ENCODE measurements at places on chromosomes 1 and 21.

DNA sequence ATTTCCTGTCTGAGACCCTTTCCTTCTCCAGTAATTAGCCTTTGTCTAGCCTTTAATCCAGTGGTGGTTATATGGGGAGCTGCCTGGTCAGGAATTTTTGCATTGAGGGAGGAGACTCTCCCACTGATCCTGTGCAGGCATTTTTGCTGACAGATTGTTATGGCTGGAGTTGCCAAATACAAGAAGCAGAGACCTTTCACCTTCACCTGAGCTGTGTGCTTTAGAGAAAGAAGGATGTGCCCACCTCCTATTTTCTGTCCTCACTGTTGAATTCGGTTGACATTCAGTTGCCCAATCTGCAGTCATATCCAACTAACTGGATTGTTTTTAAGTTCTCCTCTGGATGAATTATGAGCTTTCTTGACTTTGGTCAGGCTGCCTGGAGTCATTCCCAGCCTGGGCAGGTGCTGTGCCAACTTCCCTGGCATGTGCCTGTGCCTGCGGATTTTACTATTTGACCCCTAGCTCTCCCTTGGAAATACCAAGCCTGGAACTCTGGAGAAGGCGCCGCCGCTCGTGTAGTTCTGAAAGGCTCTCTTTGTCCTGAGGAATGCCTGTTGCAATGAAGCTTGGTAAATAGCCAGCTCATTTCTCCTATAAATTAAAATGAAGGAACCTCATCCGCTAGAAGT lies 143.9 kb downstream of the NOS1AP start:
- no peak for DNase-seq

DNA sequence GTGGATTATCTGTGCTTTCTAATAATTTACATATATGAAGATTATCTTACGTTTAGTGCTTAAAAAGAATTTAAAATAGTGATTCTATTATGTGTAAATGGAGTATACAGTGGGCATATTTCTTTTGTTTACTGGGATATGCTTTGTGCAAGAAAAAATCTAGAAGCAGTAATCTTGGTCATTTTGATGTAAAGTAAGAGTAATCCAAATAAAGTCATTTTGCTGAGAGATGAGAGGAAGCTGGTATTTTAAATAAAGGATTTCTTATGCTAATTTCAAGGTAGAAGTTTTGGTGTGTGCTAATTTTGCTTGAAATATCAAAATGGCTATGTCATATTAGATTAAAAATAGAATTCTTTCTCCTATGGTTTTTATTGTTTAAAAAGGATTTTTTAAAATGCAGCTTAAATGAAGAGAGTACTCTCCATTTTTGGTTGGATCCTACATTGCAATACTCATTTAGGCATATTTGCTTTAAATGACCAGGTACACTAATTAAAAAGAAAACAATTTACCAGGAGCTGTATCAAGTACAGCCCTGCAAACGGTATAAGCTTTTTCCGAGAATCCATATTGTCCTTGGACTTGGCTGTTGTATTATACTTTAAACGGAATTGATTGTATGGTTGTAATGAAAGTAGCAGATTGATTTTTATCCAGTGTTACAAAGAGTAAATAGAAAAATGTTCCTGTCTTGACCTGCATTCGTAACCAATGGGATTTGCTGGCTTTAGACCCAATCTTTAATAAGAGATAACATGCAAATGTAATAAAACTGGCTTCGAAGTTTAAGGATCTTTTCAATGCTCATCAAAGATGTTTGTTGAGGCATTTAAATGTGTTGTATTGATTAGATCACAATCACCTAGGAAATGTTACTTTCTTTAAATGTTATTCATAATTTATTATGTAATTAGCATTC lies 574.7 kb downstream of the USP25 start:
- DNase-seq: no peak

GRCh38 chr1:3611170-3612019 lies at the start of gene MEGF6:
Gene MEGF6, minus strand, starts transcription at chr1:3611508. Its CDS starts 240 bp downstream, at chr1:3611268.
- DNase-seq: peak; percentile 17

DNA sequence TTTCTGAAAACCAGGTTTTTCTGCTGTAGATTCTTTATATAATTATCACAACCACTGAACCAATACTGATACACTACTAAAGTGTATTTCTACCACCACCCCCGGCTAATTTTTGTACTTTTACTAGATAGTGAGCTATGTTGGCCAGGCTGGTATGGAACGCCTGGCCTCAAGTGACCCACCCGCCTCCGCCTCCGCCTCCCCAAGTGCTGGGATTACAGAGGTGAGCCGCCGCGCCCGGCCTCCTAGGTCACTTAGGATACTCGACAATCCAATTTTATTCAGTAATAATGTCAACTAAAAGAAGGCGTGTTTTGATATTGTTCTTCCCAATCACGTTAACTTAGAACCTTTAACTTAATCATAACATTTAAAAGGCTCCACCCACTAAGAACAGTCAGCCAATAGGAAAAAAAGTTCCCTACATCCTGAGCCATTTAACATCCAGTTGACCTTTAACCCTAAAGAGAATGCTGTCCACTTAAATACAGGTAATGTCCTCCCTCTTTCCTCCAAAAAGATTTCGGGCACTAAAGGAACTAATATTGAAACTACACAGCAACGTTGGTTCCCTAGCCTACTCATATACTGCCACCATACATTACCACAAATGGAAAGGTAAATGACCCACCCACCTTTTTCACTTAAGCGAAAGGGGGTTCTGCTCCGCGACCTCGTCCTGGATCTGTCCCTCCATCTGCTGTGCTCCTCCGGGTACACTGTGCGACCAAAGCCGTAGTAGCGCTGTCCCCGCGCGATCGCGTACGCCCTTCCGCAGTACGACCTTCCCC lies 1.2 kb downstream of the RSRP1 start:
- no peak for DNase-seq

All from stimulated activated CD4-positive, alpha-beta T cell treated with anti-CD3 and anti-CD28 coated beads, Interleukin-1b, Interleukin-23, amount 100 ng/mL, for 1 hour (primary cell).